Kidney capillary endothelial cell (primary cell): ENCODE measurements at places on chromosomes 16 and 17.

DNA sequence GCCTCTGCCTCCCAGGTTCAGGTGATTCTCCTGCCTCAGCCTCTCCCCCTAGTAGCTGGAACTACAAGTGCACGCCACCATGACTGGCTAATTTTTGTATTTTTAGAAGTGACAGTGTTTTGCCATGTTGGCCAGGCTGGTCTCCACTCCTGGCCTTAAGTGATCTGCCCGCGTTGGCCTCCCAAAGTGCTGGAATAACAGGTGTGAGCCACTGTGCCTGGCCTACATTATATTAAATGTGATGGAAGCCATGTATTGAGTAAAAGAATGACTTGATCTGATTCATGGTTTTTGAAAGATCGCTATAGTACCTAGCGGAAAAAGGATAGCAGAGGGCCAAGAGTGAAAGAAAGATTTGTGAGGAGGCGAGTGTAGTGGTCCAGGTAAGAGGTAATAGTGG lies 2.7 kb upstream of the PPM1D start:
- no peak for DNase-seq

DNA sequence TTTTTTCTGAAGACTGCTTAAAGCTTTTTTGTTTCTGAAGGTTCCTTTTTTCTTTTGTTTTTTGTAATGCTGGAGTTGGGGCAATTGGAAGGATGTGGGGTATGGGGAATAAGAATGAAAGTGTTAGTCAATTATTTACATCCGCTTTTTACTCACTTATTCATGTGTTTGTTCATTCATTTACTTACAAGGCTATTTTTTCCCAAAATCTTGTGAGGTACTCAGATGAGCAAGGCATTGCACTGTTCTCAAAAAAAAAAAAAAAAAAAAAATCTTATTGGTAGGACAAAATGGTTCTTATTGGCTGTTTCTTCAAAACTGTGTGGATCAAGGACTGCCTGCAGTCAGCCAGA lies 55.7 kb downstream of the PLD6 start:
- DNase-seq: no peak

GRCh38 chr16:67470359-67470758 lies 10.6 kb downstream of the ATP6V0D1 start:
- no peak for DNase-seq

GRCh38 chr17:80220736-80221215 lies 549 bp downstream of the SLC26A11 start:
- DNase-seq: no peak

DNA sequence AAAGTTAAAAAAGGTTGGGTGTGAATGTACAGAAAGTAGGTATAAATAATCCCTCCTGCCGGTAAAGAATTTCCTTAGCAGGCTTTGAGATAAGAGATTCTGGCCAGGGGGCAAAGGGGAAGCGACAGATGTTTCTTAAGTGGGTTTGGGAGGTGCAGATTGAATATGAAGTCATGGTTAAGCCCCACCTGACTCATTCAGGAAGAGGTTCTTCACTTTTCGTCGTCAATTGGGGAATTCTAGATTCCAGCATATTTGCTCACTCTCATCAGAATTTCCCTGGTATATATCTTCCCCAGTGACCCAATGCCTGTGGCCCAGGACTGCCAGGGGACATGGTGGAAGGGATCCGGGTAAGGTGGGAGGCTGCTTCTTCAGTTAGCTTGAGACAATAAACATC lies 127.8 kb downstream of the CPPED1 start:
- DNase-seq: peak; percentile 49

DNA sequence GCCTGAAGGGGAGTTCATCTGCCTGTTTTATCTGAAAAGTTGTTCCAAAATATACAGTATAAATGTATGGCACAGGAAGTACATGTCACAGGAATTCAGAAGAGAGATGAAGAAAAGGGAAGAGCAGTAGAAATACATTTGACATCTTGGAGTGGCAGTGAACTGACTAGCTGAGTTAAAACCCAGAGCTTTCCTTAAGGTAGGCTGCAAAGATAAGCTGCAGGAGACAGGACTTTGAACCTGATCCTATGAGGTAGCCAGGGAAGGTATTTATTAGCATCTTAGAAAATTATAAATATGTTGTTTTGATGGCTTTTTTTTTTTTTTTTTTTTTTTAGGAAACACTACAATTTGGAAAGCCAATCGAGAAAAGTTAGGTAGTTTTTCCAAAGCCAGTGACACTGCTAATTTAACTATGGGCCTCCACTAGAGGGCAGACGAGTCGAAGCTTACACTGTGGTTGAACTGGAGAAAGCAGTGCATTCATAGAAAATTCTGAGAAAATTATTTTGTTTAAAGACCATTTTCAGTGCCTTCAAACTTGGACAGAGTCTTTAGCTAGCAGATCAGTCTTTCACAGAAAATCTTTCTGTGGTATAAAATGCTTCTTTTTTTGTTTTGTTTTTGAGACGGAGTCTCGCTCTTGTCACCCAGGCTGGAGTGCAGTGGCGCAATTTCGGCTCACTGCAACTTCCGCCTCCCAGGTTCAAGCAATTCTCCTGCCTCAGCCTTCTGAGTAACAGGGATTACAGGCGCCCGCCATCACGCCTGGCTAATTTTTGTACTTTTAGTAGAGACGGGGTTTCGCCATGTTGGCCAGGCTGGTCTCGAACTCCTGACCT lies 122.3 kb downstream of the SSH2 start:
- DNase-seq: peak; percentile 73

DNA sequence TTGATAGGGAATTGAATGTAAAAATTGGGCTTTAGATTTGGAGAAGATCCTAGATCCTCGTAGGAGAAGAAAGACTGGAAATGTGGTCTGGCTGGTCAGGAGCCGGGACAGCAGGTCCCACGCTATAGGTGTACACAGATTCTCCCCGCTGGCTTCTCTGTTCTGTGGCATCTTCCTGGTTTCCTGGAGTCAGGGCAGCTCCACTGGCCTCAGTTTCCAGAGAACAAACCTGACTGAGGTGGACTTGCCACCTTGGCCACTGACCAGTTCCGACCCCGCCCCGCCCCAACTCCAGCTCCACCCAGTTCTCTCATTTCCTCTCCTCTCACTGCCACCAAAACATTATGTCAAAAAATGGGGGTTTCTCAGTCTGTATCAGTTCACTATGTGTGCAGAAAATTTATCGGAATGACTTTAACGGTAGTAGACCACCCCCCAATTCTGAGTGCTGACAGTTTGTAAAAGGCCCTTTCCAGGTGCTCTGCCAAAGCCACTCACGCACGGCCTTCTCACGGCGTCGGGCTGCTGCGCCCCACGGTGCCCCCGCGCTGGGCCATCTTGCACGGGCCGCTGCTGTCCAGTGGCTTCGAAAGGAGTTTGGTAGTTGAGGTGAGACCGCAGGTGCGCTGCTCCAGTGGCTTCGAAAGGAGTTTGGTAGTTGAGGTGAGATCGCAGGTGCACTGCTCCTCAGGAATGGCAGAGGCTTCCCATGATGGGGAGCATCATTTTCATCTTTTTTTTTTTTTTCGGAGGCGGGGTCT lies 161.4 kb upstream of the CHMP6 start:
- no peak for DNase-seq

DNA sequence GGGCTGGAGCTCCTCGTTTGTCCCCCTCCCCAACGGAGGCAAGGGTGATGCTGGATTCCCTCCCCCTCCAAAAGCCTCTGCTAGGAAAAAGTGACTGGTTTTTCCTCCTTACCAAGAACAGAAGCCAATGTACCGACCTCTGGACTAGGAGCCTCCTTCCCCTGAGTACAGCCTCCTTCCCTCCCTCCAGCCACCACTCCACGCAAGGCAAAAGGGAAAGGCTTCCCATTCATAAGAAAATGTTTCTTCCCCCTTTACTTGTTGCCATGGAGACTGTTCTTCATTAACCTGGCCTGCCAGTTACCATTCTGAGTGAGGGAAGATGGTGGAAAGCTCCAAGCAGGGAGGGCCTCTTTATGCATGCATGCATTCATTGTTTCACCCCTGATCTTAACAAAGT lies 4.3 kb upstream of the PIMREG start:
- DNase-seq: no peak

DNA sequence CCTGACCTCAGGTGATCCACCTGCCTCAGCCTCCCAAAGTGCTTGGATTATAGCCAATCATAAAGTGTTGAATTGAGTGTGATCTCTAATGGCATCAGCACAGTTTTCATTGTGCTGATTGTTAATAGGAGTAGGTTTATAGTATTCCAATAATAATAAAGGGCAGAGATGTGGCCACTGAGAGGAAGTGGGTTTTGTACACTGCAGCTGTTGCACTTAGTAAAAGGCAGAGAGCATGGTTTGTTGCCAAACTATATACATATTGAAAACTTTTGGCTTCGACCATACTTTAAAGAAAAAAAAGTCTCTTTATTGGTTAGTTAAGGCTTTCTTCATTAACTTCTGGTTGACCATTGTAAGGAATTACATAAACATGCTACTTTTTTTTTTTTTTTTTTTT lies 185.9 kb downstream of the CDK5R1 start:
- no peak for DNase-seq

- peak; percentile 24 for DNase-seq
These were observed 174.6 kb downstream of the CDH13 start for GRCh38 chr16:82801361-82801760.

DNA sequence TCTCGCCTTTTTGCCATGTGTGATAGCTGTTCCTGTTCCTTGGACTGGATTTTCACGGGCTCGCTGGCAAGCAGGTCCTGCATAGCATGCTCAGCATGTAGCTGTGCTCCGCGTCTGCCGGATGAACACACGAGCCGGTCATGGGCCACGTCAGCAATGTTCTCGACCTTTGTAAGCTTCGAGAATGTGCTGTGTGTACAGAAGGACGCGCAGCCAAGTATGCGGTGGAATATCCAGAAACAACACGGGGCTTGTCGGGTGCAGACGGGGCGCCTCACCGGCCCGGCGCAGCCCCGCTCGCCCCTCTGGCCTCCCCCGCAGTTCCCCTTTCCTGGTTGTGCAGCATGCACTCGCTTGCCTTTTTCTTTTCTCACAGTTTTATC lies 42.2 kb downstream of the RPTOR start:
- no peak for DNase-seq

DNA sequence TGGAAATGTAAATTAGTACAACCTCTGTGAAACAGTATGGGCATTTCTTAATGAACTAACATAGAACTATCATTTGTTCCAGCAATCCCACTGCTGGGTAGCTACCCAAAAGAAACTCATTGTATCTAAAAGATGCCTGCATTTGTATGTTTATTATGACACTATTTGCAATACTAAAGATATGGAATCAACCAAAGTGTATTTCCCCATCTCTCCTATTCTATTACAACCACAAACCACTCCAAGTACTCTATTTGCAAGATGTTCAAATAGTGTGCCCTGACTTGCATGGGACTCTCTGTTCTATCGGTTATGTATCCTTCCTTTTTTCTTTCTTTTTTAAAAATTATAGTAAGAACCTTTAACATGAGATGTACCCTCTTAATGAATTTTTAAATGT lies 845.2 kb downstream of the CDH11 start:
- DNase-seq: no peak

GRCh38 chr16:85187002-85187401 lies 74.7 kb upstream of the CIBAR2 start:
- no peak for DNase-seq

- no peak for DNase-seq
These were observed 107.7 kb upstream of the GPR139 start for GRCh38 chr16:20181416-20181815.

GRCh38 chr16:66751053-66751302 lies 431 bp downstream of the DYNC1LI2 start:
- no peak for DNase-seq

GRCh38 chr16:81817789-81818567 lies 38.9 kb downstream of the PLCG2 start:
- DNase-seq: no peak

GRCh38 chr16:87056551-87056950 lies 260.6 kb downstream of the C16orf95 start:
- DNase-seq: no peak

DNA sequence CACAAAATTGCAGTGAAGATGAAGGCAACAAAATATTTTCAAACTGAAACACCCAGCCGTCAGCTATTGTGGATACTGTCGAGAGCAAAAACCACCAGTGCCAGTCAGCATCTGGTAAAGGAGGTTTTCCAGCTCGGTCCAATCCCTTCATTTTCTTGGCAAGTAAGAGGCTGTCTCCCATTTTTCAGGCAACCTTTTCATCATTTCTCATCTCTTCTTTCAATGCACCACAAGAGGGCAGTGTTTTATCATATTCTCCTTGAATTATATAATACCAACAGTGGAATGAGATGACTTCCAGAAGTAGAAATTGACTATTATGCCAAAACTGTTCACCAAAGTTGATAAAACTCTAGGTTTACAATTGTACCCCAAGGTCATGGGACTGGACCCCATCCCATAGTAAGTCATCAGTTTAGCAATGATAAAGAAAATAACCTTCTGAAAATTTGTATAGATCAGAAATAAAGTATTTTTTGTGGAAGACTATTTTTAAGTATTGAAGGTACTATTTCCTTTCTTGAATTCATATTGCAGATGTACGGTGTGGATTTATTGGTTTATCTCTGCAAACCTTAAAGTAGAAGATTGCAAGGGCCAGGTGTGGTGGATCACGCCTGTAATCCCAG lies 16.8 kb downstream of the NQO1 start:
- peak; percentile 73 for DNase-seq

- DNase-seq: no peak
These were observed 24.1 kb downstream of the TMEM204 start for GRCh38 chr16:1557576-1557975.

GRCh38 chr17:1820528-1821252 lies 9.0 kb downstream of the SMYD4 start:
- DNase-seq: no peak

DNA sequence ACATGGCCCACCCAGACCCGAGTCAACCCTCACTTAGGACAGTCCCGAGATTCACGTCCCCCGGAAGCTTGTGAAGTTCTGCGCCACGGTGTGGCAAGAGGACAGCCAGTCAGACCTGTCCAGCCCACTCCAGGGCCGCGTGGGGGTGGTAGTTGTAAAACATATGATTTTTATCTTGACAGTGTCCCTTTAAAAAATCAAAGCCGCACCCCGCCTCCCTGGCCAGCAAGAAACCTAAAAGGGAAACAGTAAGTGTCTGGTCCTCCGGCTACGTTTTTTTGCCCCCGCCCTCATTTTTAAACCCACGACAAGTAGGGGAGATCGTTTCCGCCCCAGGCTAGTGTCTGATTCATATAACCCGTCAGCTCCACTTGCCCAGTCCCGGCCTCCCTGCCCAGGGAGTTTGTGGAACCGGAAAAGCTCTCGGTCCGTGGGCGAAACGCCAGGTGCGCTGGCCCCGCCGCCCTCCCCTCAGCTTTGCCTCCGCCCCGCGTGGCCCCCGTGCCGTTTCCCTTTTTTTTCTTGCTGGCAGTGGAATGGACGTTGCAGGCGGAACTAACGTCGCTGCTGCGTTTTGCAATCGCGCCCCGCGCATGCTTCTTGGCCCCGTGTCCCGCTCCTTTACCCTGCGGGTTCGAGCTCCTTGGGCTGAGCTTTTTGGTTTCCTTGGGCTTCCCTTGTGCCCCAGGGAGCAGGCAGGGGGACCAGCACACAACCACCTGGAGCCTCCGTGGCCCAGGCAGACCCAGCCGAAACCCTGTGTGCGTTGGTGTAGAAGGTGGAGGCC lies 13.3 kb upstream of the NUDT16L1 start:
- no peak for DNase-seq

- DNase-seq: no peak
These were observed 187.6 kb downstream of the RGS9 start for GRCh38 chr17:65324611-65325342.
